ENCODE measurements at places on chromosomes 12 and 14.

- DNase-seq: peak; percentile 54
These were observed 186.7 kb downstream of the EFCAB11 start for GRCh38 chr14:89767861-89768268.

- no peak for DNase-seq
These were observed 934 bp upstream of the DCN start for GRCh38 chr12:91183551-91183950.

DNA sequence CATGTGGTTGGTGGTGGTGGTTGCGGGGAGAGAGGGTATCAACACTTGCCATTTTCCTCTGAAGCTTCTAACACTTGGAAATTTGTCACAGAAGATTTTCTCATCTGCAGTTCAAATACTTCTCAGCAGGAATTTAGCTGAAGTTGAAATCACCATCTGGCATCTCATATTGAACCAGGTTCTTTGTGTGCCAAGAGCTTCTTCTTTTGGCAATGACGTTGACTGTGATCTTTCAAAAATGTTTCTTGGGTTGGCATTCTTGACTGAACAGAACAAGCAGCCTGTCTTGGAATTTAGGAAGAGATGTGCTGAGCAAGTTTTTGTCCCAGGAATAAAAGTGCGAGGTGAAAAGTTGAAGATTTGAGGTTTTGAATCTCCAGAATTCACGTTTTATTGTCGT lies 8.7 kb upstream of the NIN start:
- DNase-seq: no peak

GRCh38 chr12:2826036-2826435 lies 8.8 kb downstream of the NRIP2 start:
- DNase-seq: no peak

DNA sequence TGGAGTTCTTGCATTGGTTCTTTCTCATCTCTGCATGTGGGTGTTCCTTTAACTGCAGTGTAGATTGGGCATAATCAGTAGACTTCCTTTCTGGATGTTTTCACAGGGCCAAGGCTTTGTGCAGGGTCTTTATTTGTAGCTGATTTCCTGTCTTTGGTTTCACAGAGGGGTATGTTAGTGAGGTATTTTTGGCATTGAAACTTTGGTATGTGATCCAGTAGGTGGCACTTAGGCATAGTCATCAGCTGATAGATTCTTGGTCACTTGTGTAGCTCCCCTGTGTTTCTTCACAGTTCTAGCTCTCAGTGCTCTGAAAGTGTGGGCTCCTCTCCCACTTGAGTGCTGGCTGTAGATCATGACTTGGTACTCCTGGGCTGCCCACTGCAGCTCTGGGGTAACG lies 52.7 kb upstream of the LMO3 start:
- DNase-seq: no peak

DNA sequence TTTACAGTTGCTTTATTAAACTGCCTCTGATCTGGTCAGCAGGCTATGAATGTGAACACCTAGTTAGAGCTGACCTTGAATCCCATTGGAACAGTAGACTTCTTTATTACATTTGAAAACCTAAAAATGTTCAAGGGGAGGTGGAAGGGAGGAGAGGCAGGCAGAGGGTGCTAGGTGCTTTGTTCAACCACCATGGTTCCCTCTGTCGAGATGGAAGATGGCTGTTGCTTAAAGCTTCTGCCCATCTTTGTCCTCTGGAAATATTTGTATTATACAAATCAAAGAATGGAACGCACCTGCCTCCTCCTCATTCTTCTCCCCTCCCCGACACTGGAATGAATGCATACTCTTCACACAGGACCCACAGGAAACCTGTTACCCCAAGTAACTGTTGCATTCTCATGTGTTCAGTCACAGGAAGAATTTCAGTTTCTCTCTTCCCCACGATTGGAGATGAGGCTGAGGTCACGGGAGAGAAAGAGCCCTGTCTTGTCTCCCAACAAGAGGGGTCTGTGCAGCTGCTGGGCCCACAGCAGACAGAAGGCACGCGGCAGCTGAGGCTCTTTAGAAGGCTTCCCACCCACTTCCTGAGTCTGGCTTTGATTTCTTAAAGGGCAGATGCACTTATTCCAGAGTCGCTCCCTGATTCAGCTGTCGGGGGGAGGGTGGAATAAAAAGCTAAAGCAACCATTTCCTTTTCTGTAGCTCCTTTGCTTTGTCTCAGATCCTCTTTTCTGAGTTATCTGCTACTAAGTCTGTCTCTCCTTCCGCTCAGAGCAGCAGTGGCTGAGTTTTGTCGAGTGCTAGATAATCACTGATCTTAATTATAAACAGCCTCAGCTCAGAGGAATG lies 217.9 kb upstream of the BTG1 start:
- no peak for DNase-seq

- no peak for DNase-seq
These were observed 21.9 kb downstream of the CLMN start for GRCh38 chr14:95297832-95298231.

DNA sequence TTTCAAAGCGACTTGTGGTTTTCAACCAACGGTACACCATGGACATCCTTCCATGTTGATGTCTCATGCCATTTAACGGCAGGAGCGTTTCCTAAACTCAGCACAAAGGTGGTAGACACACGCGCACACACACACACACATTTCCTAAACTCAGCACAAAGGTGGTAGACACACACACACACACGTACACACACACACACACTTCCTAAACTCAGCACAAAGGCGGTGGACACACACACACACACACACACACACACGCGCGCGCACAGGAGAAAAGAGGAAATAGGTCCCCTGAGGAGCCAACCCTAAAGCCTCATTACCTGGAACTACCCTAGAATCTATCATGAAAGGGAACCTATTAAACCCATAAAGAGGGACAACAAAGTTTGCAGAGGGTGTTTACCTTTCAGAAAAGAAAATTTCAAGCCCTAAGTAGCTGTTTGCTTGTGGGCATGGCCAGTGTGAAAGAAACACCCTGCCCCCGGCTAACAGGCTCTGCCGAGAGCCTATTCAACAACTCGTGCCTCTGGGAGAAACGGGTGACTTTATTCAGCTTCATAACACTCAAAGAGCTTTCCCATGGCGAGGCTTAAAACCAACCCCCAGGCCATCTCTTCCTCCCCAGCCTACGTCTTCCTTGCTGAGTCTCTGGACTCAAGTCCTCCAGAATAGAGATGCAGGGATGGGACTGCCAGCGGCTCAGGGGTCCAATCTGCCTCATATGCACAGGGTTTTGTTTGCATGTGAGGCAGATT lies 31.8 kb downstream of the SLC8B1 start:
- no peak for DNase-seq

- DNase-seq: no peak
These were observed 4.7 kb upstream of the RHOF start for GRCh38 chr12:121797937-121798786.

DNA sequence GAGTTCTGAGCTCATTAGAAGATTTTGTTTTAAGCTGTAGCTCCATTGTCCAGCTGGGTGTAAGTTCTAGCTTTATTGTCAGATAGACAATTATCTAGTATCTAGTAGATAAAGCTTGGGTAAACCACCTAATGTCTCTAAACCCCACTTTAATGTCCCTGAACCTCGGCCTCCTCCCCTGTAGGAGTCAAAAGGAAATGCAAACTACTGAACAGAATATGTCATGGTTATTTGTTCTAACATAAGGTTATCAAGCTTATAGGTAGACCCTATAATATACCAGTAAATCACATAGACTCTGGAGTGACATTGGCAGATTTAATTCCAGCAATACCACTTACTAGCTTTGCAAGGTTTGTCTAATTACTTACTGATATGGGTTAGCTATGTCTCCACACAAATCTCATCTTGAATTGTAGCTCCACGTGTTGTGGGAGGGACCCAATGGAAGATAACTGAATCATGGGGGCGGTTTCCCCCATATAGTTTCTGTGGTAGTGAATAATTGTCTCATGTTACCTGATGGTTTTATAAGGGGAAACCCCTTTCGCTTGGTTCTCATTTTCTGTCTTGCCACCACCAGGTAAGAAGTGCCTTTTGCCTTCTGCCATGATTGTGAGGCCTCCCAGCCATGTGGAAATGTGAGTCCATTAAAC lies 29.4 kb downstream of the BCAT1 start:
- no peak for DNase-seq

DNA sequence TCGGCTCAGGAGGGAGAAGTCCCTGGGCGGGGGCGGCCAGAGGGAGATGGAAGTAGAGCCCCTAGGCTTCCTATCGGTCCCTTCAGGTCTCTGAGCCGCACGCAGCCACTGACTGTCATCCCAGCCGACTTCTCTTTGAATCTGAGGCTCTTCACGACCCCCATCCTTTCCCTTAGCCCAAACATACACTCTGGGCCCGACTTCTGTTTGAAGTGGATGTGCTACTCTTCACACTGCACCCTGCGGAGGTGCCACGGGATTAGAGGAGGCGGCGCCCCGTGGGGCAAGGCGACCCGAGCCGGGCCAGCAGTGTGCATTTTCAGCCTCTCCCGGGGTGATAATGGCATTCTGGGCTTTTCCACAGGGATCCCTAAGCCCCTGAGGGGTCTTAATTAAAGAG lies 6.0 kb upstream of the DACT1 start:
- DNase-seq: no peak

DNA sequence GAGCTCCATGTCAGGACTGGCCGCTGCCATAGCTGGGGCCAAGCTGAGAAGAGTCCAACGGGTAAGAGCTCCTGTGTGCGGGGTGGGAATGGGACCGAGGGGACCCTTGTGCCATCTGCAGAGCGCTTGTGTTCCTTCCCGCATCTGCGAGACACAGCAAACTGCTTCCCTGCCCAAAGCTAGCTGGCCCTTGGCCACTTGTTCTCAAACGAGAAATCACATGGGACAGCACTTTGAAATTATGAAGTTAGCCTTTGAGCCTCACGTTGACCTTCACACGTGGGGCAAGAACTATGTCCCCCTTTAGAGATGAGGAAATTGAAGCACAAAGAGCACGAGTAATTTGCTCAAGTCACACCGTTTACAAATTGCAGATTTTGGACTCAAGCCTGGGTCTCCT lies 30.8 kb downstream of the DEGS2 start:
- DNase-seq: no peak

- no peak for DNase-seq
These were observed 2.3 kb upstream of the KRT6A start for GRCh38 chr12:52495389-52495788.

GRCh38 chr12:104154286-104154685 lies 16.3 kb upstream of the NFYB start:
- DNase-seq: no peak

GRCh38 chr14:23647619-23648018 lies 11.5 kb downstream of the DHRS2 start:
- DNase-seq: no peak

- DNase-seq: no peak
These were observed 74.9 kb downstream of the TBK1 start for GRCh38 chr12:64526859-64527258.

DNA sequence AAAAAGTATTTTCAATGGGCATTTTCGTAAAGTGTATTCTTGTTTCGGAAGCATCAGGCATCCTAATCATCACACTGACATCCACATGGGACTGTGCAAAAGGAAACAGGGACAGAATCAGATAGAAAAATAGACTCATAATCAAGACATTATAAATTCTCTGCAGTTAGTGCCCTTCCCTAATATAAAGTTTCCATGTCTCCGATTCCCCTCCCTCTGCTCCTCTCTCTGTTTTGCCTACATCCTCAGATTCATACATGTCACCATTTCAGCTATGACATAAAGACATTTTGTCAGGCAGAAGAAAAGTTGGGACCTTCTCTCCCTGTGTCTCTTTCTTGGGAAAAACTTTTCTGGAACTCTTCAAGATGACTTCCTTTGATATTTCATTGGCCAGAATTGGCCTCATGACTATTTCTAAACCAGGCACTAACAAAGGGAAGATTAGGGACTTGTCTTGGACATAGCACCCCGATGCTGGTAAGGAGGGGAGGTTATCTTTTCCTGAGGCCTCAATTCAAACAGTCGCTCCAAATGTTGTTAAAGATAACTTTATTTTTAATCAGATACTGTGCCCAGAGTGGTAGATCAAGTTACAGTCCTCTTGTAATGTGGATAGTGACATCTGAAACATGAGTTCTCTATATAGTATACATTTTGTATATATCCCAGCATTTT lies 212.1 kb upstream of the BTG1 start:
- DNase-seq: no peak

DNA sequence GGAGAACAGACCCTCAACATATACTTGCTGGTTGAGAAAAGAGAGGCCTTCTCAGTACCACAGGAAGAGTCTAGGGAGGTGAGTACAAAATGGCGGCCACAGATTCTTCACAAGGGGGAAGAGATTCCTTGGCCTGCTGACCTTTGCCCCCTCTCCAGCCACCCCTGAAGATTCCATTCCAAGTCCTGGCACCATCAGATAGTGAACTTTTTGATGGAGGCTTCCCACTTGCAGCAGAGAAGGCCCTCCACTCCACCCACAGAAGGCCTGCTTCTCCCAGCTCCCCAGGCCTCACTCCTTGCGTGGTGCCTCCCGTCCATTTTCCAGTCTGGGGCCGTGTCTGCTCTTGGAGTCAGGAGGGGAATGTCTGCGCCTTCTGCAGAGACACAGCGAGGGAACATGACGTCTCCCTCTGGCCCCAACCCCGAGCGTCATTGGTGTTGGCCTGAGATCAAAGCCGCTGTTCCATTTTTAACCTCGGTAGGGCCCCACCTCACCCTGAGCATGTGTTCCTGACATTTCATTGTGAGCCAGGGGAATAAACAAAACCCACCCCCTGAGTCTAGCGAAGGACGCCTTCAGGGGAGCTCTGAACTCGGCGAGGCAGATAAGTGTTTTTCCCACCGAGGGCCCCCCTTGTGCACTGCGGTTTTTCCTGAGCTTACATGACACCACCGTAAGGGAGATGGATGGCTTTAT lies 268.7 kb upstream of the TBX3 start:
- no peak for DNase-seq

DNA sequence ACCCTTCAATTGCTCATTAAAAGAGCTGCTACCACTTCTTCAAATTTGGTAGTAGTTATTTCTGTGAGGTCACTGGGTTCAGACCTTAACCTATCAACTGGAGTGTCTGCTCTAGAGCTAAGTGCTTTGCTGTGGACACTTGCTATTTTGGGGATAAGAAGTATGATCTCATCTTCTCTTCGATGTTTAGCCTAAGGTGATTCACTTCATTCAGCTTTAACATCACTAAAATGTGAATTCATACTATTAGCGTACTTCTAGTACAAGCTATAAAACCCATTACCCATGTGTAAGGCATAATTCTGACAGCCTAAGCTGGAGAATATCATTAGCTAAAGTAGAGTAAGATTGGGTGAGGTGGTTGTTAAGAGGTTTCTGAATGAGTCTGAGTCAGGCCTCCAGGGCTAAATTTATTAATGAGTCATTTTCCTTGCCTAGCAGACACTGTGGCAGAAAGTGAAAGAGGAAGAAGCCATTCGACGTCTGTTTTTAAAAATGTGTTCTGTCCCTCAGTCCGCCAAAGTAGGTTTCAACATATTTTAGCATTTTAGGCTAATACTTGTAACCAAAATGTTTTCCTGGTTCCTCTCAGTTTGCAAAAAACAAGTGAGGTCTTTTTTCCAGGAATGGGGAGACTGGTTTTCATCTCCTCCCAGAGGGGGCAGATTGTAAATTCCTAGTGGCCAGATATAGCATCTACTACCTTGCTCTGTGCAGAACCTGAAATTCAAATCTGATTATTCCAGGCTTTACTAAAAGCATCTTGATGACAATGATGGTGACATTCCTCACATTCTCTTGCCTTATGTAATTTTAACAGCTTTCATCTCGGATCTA lies 103.6 kb downstream of the SSPN start:
- peak; percentile 87 for DNase-seq
